HT-29 (cell line): ENCODE measurements at places on chromosomes 4 and X.

DNA sequence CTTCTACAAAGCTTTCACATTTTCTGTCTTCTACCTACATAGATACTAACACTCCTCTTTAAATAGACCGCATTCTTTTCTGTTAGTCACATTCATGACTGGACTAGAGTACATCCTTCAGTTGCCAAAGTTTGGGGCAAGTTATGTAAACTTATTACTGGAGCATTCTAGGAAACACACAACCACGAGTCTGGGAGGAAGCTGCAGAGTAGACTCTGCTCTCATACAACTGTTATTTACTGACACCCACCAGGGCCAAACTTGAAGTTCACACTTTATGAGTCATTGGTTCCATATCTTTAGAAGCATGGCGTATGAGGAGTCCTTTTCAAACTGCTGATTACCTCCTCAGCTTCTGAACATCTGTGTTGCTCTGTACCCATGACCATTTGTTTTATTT is 87.0 kb downstream of the RNF150 start:
- no peak for DNase-seq

DNA sequence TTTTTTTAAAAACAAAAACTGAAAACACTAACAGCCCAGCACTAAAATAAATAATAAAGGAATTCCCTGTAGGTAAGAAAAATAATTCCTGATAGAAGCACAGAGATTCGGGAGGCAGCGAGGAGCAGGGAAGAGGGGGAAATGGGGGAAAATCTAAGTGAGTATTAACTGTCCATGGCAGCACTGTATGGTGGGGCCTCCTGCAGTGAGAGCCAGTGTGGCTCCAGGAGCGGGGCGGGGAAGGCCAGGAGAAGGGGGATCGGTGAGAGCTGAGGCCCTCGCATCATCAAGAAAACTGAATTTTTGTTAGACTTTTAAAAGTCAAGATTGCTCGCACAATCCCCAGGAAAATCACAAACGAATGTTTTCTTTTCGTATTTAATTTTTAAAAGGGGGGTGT is 14.1 kb downstream of the RNF212 start:
- no peak for DNase-seq

GRCh38 chr4:121072224-121073003 is at the start of gene NDNF:
Gene NDNF (minus strand): TSS chr4:121072535. CDS start chr4:121045837, 26,698 bp downstream.
- peak; percentile 33 for DNase-seq

DNA sequence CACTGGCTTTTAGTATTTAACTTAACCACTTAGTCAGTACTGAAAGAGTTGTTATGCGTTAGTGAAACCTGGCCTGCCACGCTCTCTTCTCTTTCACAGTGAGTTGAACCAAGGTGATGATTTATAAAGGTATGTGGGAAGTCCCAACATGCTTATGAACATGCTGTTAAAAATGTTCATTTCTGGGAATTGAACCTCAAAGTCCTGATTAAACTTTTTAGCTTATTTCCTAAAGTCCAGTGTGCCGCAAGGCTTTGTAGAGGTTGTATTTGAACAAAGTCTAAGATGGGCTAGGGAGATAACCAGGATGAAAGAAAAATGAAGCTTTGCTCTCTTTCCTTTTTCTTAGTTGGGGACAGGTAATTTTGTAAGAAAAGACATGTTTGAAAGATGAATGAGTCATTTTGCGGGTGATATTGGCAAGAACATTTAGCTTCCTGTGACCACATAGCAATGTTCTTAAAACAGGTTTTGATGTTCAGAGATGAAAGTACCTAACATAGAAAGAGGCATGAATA is 270.3 kb downstream of the DTHD1 start:
- DNase-seq: no peak

DNA sequence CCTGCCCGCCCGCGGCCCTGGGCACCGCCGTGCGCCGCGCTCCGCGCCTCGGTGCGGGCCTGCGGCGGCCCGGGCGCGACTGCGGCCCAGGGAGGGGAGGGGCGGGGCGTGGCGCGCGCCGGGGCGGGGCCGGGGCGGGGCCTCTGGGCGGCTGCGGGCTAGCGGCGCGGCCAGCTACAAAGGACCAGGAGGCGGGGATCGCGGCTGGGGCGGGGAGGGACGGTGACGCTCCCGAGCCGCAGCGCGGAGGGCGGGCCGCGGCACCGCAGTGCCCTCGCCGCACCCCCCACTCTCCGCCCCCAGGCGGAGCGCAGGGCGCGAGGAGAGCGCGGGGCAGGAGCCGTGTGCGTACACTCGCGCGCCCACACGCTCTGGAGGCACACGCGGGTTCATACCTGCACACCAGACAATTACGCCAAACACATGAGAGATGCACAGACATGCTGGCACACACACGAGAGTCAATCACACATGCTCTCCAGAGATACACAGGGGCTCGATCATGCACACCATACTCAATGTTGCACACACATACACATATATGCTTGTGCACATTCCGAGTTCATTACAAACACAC is at the start of gene CRMP1:
Gene CRMP1 (minus strand): TSS at position 83 of the 577 bp plus-strand sequence. CDS start 117 bp downstream, outside the sequence.
- no peak for DNase-seq

- no peak for DNase-seq
These were observed 229.8 kb downstream of the DKK2 start for GRCh38 chr4:106806158-106806797.

GRCh38 chr4:16140879-16141249 is 57.0 kb upstream of the PROM1 start:
- DNase-seq: peak; percentile 99

GRCh38 chr4:795726-796119 is 30.2 kb downstream of the CPLX1 start:
- no peak for DNase-seq

GRCh38 chrX:129997086-129997485 is 14.7 kb downstream of the BCORL1 start:
- DNase-seq: no peak

GRCh38 chr4:26248647-26249046 is 72.2 kb upstream of the RBPJ start:
- DNase-seq: no peak

GRCh38 chr4:8085491-8086117 is 73.0 kb downstream of the ABLIM2 start:
- DNase-seq: no peak

DNA sequence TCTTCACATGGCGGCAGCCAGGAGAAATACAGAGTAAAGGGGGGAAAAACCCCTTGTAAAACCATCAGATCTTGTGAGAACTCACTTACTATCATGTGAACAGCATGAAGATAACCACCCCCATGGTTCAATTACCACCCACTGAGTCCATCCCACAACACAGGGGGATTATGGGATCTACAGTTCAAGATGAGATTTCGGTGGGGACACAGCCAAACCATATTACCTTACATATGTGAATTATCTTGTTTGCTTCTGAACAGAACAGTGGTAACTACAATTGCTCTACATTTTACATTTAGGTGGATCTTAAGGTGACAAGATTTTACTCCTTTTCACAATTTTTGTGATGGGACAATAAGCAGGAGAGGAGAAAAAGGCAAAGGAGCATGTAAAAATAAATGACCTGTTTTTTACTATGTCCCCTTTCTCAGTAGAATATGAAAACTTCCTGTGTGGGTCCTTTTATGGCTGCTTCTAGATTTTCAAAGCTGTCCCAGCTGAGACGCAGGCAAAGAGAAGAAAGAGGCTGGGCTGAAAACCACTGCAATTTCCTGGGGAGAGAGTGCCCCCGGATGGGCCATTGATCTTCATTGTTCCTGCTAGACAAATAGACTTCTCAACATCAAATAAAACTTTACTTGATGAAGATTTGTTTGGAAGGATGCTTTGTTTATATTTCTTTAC is 45.9 kb upstream of the PGM2 start:
- no peak for DNase-seq

DNA sequence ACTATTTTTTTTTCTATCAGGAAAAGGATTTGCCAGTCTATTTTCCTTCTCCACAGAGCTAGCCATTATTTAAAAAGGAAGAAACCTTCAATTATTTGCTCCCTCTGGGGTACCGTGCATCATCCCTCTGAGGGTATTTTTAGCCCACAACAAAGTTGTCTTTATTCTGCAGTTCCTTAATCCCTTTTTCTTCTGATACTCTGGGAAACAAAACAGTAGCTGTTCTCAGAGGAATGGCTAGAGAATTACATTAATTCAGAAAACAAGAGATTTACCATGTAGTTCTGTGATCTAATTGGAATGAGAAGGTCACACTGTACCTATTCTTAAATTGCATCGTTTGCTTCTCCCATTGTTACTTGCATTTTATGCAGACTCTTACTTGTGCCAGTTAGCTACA is 1056.7 kb downstream of the STIM2 start:
- no peak for DNase-seq

GRCh38 chrX:65607070-65607742 is 60.2 kb upstream of the MSN start:
- DNase-seq: no peak

DNA sequence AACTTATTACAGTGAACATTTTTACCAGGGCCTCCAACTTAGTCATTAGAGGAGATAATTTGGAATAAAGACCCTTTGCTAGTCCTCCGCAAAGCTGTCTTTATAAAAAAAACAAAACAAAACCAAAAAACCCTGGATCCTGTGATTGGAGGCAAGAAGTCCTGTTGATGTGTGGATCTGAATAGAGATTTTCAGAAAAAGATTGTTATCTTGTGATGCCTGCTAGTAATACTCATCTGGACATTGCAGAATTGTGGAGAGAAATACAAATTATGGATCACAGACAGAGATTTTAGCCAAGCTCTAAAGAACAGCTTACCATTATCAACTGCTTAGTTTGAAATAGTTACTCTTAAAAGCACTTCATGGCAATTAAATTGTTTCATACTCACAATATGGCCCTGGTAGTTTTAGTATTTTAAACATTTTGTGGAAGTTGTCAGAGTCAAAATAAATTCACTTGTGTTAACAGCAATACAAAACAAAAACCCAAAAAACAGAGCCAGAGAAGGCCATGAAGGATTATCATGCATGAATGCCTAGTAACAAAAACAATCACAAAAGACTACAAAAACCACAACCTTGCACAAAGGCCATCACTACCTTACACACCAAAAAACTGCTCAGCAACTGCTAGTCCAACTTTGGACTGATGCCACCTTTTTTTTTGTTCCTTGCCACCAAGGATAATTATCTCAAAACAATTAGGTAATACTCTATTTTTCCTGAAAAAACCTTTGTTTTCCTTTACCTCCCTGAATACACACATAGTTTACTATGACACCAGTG is 514.5 kb upstream of the SLIT2 start:
- no peak for DNase-seq
